Activated naive CD8-positive, alpha-beta T cell treated with anti-CD3 and anti-CD28 coated beads, Interleukin-2, amount 50 U/mL, for 24 hours (primary cell): ENCODE measurements at places on chromosomes 3 and 15.

DNA sequence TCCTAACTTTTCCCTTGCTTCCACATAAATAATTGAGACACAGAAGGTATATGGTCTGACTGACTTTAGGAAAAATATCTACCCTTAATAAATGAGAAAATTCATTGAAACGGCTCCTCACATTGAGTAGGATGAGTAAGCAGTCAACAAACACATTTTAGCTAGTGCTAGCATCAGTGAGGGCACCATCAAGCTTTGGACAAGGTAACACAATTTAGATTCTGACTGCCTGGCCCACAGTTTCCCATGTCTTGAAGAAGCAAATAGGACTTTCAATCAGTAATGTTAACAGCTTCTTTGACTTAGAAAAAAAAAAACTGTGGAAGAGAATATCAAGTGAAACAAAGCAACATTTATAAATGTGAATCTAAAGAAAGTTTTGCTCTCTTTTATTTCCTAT, 70.1 kb upstream of the MBNL1 start:
- no peak for DNase-seq

GRCh38 chr3:196754091-196754981, 14.7 kb downstream of the PAK2 start:
- no peak for DNase-seq

DNA sequence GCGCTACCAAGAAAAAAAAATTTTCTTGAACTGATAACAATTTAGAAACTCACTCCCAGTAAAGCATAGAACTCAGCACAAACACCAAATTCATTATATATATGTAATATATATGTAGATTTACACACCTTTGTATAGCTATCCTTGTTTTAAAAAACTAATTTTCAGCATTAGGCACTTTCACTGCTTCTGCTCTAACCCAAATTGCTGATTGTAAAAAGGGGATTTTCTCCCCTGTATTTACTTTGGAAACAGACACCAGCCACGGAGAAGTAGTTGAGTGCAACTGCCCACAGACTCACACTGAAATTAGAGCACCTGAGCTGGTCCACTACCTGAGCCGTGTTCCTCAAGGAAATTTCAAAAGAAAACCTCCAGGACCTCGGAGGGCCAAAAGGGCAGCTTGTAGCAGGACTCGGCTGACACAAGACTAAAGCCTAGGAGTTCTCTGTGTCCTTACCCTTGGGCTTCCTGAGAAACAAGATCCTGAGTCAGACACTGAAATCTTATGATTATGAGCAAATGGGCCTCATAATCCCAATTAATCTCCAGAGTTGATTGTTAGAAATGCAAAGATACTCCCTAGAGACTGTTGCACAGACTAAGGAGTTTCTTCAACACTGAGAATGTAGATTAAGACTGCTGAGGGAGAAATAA, 106.0 kb downstream of the TNIK start:
- DNase-seq: no peak

- DNase-seq: no peak
These were observed 26.9 kb downstream of the PRR20G start for GRCh38 chr3:127260826-127261555.

GRCh38 chr3:59163953-59164352, 114.1 kb upstream of the CFAP20DC start:
- no peak for DNase-seq

GRCh38 chr3:133573629-133574194, at the start of gene CDV3:
Gene CDV3, plus strand, starts transcription at chr3:133573686. Its CDS starts 359 bp downstream, at chr3:133574045.
- DNase-seq: no peak
